ENCODE measurements at places on chromosomes 7 and 10.
A peak's percentile ranks its signal among the peaks of the same experiment; 100 is the strongest.

DNA sequence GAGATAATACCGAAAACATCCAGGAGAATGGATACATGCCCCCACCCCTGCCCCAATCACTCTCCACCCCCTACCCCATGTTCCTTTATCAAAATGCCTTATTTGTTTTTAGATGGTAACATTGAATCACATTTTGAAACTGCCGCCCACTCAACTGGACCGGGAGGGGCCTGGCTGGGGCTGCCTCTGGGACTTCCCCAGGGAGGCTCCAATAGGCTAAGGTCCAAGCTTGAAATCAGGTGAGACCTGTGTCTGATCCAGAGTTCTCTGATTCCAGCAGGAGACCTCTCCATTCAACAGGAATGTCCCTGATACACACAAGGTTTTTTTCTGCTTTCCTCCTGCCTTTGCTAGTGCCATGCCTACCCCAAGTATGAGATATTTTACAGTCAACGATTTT lies 43.8 kb upstream of the ACSL5 start:
- DNase-seq: no peak

GRCh38 chr10:128068398-128069285 lies 57.6 kb downstream of the MKI67 start:
- no peak for DNase-seq

- DNase-seq: no peak
Observed at GRCh38 chr7:90889210-90889609, 293.1 kb downstream of the CDK14 start.

GRCh38 chr10:123538401-123539320 lies 127.5 kb upstream of the GPR26 start:
- peak; percentile 11 for DNase-seq
